Hypothalamus (tissue), 51 donors: ENCODE measurements at places on chromosomes 4 and X.

DNA sequence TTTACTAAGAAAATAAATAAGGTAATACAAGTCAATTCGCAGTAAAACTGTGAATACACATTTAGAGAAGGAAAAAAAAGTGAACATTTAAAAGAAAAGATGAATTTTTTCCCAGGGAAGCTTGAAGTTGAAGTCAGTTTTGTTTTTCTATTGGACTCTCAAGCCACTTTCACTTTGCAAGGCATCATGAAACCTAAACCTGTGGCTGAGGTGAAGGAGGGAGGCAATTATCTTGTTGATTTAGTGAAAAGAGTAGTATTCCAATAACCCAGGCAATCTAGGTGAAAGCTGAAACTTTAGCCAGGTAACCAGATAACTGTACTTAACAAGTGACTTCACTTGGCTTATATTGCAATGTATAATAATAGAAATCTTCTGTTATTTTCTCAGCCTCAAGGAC lies 138.6 kb downstream of the HDX start:
- no peak for DNase-seq

DNA sequence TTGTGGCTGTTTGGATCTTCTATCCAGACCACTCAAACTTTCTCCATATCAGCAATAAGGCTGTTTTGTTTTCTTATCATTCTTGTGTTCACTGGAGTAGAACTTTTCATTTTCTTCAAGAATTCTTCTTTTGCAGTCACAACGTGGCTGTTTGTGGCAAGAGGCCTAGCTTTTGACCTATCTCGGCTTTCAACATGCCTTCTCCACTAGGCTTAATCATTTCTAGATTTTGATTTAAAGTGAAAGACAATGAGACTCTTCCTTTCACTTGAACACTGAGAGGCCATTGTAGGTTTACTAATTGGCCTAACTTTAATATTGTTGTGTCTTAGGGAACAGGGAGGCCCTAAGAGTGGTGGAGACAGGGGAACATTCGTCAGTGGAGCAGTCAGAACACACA lies 19.1 kb downstream of the FGF2 start:
- DNase-seq: no peak

- DNase-seq: no peak
These were observed 49.8 kb downstream of the SCLT1 start for GRCh38 chr4:129043523-129043922.

GRCh38 chrX:13427441-13428052 lies 107.7 kb upstream of the ATXN3L start:
- DNase-seq: no peak

DNA sequence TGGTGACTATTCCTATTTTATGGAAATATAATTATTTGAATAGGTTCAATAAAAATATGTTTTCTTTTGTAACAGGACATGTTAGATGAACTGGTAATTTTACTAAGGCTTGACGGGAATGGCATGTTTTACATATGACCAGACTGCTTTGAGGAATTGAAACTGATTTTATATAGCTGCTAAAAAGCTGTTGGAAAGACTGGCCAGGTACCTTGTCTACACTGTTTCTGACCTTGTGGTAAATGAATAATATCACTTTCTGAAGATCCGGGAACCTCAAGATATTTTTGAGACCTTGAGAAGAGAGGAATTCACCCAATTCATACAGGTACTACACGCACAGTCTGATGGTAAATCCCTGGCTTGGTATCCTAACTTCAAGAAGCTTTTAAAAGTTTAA lies 42.1 kb upstream of the USP46 start:
- DNase-seq: no peak

DNA sequence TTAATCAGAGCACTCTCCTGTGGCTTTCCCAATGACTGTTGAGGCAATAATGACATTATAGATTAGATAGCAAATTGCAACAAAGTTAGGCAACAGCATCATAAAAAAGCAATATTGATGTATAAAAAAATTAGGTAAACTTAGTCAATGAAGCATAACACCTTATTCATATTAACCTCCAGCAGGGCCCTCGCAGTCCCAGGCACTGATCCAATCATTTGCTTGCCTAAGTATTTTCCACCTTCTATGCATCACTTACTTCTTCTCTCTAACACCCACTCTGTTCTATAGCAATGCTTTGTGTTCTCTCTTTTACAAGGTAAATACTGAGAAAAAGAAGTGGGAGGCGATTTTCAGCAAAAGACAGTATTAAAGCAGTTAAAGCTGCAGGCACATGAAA lies 833.5 kb upstream of the ADGRL3 start:
- no peak for DNase-seq

GRCh38 chr4:185730849-185731608 lies 81.0 kb downstream of the SORBS2 start:
- DNase-seq: no peak
